Cortex of kidney (tissue), 1 donor: ENCODE measurements at places on chromosomes 5 and 9.

- DNase-seq = no peak
These were observed 94.0 kb downstream of the ZNF608 start for GRCh38 chr5:124652514-124652819.

DNA sequence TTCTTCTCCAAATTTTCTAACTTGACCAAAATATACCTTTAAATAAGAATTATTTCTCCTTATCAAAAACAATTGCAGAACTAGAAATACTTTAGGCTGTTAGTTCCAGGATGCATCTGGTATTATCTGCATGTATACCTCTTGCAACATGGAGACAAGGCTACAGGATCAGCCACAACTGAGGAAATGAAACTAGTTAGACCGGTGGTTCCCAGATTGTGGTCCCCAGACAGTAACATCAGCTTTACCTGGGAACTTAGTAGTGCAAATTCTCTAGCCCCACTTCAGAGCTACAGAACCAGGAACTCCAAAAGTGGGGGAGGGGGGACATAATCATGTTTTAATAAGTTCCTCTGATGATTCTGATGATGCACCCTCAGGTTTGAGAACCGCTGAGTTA is 61.6 kb upstream of the C9orf72 start:
- no peak for DNase-seq

DNA sequence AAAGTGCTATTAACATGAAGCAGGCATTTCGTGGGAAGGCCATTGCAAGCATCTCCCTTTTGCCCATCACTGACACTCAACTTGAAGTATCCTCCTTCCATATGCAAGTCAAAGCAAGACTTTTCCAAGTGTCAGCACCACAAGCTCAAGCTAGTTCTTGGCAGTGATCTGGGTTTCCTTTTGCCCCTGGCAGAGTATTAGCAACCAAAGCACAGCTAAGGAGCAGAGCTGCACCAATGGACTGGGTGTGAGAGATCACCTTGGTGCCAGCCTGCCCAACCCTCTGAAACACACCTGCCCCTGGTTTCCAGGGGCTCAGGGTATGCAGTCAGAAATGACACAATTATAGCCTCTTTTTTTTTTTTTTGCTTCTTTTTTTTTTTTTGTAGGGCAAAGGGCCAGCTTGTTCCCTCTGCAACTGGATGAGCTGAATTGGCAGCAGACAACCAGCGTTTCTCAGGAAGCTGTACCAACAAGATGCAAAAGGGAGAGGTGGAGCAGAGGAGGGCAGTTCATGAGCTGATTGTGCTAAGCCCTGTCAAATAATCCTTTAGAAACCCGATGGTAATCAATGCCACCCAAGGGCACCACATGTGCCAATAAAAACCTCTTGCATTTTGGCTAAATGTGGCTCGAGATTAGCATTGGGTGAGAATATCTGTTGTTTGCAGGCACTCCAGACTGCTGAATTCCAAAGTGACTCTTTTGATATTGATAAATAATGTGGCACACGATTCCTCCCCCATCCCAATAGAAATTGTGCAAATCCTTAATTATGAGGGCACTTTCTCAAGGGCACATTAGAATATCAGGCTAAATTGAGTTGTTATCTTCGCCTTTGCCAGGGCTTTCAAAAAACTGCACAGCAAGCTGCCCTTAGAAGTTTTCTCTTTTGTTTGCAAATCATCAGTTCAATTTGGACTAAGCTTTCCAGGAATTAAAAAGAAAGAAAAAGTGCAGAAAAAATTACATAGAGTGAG is 192.4 kb downstream of the GAS1 start:
- DNase-seq = no peak

DNA sequence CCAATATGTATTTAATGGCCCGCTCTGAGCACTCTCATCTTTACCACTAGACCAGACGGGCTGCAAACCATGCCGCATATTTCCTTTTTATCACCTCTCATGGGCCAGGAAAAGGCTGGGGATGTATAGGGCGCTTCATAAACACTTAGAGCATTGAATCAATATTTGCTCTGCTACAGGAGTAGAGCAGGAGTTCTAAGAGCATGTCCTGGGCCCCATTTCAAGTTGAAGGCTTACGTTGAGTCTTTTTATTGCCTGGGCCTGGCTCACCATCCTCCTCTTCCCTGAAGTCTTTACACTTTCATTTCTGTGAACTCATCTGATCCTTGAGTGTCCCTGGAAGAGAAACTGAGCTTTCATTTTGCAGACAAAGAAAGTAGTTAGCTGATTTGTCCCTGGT is 112.4 kb downstream of the FSTL4 start:
- no peak for DNase-seq

GRCh38 chr5:24804221-24804681 is 159.5 kb upstream of the CDH10 start:
- DNase-seq = no peak

DNA sequence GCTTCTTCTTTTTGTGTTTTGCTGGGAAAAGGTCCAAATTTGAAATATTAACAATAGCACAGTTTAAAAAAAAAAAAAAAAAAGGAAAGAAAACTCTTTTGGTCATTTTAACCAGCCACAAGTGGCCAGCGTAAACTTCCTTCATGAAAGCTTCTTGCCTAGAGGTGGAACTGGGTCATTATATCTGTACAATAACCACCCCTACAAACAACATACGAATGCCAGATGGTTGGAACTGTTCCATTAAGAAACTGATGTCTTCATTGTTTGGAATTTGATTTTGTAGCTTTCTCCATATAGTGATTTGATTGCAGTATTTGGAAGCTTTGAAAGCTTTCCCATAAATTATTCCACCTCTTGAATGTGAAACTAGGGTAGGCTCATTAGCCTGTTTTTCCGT is 18.3 kb upstream of the LPAR1 start:
- no peak for DNase-seq

- DNase-seq = no peak
These were observed 49.4 kb upstream of the ZBTB43 start for GRCh38 chr9:126755317-126755875.

DNA sequence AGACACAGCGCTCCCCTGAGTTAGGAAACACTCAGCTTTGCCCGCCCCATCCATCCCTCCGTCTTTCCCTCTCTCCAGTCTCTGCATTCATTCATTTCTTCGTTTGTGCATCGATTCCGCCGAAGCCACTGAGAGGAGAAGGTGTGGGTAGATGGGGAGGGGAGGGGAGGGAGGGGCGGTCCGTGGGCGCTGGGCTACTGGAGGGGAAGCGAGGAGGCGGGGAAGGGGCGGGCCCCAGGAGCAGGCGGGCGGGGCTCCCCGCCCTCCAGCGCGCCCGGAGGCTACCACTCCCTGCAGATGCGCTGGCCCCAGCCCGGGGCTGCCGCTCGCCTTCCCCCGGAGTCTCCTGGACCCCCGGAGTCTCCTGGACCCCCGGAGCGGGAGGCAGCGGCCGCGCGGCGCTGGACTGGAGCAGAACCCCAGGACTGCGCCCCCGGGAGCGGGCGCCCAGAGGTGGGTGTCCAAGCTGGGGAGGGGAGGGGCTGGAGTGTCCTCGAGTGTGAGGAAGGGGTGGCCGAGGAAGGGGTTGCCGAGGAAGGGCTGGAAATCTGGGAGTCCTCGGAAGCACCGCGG is 159.5 kb downstream of the C9orf152 start:
- DNase-seq = no peak

DNA sequence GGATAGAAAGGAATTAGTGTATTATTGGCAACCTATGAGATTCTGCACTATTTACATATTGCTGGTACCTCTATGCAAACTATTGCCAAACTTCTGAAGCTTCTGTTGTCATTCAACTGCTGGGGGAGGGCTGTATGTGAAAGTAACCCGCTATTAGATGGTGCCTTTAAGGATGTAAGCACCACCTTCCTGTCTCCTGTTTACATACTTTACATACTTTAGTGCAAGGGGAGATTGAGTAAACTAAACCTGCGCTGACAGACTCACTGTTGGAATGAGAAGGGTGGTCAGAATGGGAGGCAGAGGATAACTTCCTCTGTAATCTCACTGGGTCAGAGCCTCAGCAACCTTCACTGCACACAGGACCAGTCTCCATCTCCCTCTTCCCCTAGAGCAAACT is 123.8 kb downstream of the NR3C1 start:
- no peak for DNase-seq

- no peak for DNase-seq
These were observed 5.1 kb downstream of the RCL1 start for GRCh38 chr9:4797854-4798150.

DNA sequence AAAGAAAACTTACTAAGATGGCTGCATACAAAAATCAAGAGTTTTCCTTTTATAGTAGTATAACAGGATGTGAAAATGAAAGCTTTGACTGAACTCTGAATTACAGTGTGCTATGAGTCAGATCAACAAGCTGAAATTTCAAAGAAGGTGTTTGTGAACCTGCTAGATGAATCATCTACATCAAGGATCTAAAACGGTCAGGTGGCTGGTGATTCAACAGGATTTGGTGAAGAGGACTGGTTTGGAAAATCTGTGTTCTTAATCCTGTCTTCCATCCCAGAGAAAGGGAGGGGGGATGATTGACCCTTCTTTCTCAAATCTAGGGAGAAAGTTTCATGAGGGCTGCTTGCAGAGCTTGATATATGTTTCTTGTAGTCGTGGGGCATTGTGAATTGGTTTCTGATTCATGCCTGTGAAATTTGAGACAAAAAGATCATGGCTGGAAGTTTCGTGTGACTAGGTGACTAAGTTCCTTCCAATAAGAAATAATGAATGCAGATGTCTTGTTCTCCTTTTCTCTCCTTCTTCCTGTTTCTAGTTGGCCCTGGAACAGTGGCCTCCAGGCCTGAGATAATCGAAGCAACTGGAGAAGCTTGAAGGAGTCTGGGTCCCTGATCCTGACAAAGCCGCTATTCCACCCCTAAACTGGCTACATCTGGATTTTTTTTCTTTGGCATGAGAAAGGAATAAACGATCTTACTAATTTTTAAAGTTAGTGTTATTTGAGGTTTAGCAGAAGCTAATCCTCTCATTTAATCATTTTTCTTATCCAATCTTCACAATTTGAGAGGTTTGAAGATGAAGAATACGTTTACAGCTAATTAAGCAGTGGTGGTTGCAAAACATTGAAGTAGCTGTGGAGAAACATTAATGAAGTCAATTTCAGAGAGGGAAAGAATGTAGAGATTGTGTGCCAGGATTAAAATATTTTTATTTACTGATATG is 67.2 kb downstream of the MRPS30 start:
- no peak for DNase-seq

GRCh38 chr5:117859176-117859575 is 1129.2 kb downstream of the DTWD2 start:
- DNase-seq = no peak

DNA sequence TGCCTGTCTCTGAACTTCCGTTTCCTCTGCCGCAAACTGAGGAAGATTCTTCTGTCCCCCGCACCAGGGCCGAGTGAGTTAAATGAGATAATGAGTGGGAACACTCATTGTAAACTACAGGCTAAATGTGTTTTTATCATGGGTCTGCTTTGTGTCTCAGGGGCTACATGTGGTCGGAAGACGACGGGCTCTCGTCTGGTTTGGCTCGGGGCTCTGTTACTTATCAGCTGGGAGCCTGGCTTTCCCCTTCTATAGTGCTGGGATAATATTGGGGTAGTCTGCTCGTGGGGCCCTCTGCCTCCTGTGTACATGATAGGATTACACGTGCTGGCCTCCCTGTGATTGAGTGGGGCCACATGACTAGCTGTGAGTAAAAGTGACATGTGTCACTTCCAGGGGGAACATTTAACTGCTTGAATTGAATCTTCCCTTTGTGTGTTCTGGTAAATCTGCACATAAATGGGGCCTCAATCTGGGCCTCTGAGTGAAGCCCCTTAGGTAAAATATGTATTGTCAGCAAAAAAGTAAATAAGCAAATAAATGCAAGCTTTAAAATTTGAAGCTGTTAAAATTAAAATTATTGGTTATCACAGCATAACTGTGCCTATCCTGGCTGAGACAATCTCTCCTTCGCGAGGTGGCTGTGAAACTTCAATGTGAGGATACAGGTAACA is 86.9 kb upstream of the SH3PXD2B start:
- DNase-seq = no peak

DNA sequence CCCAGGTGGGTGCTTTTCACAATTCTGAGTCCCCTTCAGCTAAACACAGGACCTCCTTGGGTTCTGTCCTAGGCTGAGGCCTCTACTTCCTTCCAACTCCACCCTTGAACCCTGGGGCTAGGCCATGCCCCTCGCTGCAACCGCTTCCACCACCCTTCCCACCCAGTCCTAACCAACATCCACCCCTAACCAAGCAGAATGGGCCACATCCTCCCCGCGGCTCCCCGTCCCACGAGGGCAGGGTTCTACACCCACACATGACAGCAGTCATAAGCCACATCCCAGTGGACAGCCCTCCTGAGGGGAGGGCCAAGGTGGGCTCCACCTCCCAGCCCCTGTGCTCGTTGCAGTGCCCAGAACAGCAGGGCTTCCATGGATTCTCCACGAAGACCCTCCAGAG is 65.8 kb downstream of the SHB start:
- no peak for DNase-seq

DNA sequence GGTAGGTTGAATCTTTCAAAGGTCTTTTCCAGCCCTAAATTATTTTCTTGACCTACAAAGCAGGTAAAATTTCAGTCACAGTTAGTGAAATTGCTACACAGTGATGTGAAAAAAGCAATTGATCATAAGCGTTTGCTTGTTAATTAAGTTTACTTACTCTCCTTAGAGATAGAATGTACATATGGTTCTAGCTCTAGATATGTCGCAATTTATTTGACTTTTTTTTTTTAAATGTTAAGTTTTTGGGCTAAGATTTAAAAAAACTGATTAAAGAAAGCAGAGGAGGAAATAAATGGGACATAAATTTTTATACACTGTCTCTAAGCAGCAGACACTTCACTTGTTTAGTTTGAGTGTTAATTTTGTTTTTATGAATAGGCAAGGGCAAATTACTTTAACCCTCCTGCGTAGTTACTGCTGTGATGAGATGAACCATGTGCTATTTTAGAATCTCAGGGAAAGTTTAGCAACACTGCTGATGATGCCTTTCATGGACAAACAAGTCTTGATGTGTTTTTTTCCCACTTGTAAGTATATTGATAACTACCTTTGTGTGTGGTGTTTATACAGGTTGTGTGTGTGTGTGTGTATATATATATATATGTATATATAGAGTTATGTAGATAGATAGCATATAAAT is 38.3 kb upstream of the FAM120AOS start:
- DNase-seq = no peak

DNA sequence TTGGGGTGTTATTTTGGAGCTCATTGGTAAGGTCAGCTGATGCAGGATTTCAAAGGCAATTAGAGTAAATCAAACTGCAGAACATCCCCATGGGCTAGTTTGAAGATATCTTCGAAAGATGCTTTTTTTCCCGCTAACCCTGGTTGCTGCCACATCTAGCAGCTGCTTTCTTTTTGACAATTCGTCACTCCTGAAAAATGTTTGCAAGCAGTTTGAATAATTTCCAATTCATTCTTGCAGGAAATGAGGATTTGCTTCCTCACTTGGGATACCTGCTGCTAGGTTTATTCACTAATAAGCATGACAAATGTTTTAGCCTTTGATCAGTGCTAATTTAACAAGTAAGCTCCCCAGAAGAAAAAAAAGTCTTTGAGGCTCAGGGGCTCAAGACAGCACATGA is 649.6 kb upstream of the RORB start:
- no peak for DNase-seq

DNA sequence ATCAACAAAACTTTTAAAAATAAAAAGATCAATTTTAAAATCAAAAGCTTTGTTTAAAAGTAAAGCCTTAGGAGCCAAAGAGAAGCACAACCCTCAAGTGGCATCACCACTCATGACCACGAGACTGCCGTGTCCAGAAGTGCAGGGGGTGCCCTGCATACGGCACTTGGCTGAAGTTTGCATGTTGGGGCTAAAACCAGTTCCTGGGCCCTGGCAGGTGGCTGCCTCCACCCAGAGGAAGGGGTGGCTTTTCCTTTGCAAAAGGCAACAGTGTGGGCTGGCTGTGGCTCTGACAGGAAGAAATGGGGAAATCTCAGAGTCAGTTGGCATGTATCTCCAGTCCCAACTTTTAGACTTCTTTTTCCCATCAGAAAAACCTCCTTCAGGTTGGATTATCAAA is 15.3 kb downstream of the TRMO start:
- no peak for DNase-seq
